ENCODE measurements at places on chromosomes 6 and 20.

DNA sequence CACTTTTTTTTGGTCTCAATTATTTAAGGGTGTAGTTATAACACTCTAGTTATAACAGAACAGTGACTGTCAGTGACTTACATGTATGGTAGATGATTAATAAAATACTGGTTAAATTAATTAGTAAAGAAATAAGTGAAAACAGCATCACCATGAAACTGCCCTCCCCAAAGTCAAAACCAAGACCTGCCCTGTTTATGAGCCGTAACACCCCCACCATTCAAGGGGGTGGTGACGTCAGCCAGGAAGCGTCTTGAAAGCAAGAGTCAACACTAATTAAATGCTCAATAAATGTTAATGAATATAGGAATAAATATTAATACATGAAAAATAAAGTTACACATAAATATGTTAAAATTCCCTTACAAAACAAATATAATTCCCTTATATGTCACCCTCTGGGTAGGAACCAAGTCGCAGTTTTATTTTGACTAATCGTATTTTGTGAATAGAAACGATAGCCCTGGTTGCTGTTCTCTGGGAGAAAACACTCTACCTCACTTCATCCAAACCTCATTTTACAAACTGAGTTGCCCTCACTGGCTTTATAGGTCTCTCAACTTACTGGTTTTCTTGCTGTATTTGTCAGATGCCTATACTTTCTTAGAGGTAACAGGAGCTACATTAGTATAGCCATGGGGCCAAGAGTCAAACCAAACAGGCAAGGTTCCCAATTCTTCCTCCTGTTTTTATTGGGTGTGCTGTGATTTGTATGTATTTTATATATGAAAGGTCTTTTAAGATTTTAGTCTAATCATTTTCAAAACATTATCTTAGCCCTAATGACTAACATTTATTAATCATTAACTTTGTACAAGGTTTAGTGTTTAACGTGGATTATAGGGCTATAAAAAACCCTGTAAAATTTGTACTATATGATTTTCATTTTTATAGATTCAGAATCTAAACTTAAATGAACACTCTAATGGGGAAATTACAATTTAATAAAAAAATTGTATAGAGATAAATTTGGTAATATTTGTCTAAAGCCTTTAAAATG lies 227.9 kb upstream of the IRAK1BP1 start:
- no peak for DNase-seq

DNA sequence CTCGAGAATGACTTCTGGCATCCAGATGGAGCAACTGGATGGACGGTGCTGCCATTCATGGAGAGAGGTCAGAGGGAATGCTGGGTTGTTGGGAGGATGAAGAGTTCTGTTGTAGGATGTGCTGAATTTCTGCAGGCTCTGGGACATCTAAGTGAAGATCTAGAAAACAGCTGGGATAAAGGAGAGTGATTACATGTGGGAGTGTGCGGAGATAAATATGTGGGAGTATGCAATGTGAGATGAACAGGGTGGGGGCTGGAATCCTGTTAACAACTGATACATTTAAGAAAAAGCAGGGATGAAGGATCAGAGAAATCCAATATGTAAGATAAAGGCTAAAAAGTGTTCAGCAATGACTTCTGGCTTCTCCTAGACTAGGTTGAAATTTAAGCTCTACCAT lies 43.1 kb downstream of the FAXC start:
- DNase-seq = no peak

GRCh38 chr6:114421199-114421598 lies 78.4 kb upstream of the HS3ST5 start:
- DNase-seq = no peak

- no peak for DNase-seq
Measured at GRCh38 chr6:11318835-11319813, 86.7 kb upstream of the NEDD9 start.

DNA sequence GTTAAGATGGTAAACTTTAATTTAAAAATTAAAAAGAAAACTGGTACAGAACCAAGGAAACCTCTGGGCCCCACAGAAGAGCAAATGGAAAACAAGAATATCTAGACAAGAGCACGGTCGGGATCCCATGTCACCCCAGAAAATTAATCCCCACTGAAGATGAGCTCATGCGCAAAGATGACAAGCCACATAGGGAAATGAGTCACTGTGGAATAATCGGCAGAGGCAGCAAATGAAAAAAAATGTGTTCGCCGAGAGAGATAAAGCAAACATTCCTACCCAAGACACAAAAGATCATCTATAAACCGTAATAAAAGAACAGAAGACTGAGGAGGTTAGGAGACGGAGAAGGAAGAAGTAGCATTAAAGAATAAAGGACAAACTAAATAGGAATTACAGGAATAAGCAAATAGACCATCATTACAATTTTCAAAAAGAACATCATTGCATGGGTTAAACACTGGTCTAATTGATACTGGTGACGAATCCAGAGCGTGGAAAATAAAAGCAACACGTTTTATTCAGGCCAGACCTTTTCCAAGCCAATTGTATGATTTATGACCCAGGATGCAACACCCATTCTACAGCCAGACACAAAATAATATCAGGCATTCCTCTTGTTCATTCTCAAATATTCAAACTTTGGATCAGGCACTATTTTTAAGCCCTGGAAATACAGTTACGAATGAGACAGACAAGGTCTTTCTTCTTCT lies 138.0 kb upstream of the ARID1B start:
- no peak for DNase-seq

- DNase-seq = peak; percentile 71
Measured at GRCh38 chr20:37095108-37095598, 644 bp downstream of the RBL1 start.

DNA sequence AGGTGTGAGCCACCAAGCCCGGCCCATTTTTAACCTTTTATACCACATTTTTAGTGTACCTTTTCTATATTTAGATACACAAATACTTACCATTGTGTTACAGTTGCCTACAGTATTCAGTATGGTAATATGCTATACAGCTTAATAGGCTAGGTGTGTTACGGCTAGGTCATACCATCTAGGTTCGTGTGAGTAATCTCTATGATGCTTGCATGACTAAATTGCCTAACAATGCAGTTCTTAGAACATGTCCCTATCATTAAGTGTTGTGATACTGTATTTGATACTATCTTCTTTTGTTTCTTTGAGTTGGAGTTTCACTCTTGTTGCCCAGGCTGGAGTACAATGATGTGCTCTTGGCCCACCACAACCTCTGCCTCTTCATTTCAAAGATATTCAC lies 387.7 kb upstream of the SASH1 start:
- no peak for DNase-seq

- DNase-seq = no peak
Measured at GRCh38 chr6:727856-728255, 34.9 kb upstream of the EXOC2 start.

GRCh38 chr6:33667072-33667471 lies 44.4 kb downstream of the UQCC2 start:
- DNase-seq = no peak

GRCh38 chr6:93886416-93886815 lies 467.1 kb upstream of the EPHA7 start:
- no peak for DNase-seq

GRCh38 chr6:164337024-164337924 lies 922.8 kb downstream of the QKI start:
- DNase-seq = no peak

DNA sequence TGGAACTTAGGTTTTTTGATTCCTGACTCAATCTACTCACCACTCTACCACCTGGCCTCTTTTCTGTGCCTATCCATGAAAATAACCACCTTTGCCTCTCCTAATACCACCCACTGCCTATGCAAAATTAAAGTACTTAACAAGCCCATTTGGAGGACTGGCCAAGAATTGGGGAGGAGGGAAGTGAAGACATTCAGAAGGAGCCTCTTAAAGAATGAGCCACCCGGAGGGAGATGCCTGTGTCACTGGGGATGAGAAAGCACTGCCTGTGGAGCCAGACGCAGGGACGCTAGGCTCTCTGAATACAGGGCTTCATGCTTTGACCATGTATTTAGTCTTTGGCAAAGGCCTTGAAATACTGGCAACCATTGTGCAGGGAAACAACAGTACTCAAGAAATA lies 40.0 kb upstream of the MRPS10 start:
- no peak for DNase-seq

- no peak for DNase-seq
Measured at GRCh38 chr20:21019814-21020658, 86.1 kb downstream of the LINC00237 start.

- DNase-seq = no peak
Measured at GRCh38 chr6:5416250-5416649, 154.9 kb downstream of the FARS2 start.
